ENCODE measurements at places on chromosomes 5 and 9.
A peak's percentile ranks its signal among the peaks of the same experiment; 100 is the strongest.

DNA sequence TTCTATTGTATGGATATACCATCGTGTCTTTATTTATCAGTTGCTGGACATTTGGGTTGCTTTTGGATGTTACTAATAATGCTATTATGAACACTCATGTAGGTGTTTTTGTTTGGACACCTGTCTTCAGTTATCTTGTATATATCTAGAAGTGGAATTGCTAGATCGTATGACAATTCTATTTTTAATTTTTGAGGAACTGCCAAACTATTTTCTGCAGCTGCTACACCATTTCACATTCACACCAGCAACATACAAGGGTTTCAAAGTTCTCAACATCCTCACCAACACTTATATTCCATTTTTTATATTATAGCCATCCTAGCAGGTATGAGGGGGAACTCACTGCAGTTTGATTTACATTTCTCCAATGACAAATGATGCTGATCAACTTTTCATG is 324.6 kb downstream of the CAAP1 start:
- DNase-seq = no peak

- DNase-seq = no peak
Observed at GRCh38 chr5:1391691-1392090, 46.8 kb upstream of the CLPTM1L start.

DNA sequence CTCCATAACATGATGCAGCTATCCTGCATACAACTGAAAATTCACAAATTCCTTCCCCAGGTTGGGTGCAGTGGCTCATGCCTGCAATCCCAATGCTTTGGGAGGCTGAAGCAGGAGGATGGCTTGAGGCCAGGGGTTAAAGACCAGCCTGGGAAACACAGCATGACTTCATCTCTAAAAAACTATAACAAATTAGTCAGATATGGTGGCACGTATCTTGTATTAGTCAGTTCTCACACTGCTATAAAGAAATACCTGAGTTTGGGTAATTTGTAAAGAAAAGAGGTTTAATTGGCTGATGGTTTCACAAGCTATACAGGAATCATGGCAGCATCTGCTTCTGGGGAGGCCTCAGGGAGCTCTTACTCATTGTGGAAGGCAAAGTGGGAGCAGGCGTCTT is 56.4 kb upstream of the DAPK1 start:
- peak; percentile 7 for DNase-seq

GRCh38 chr9:135741276-135742219 is 39.6 kb downstream of the KCNT1 start:
- DNase-seq = no peak

DNA sequence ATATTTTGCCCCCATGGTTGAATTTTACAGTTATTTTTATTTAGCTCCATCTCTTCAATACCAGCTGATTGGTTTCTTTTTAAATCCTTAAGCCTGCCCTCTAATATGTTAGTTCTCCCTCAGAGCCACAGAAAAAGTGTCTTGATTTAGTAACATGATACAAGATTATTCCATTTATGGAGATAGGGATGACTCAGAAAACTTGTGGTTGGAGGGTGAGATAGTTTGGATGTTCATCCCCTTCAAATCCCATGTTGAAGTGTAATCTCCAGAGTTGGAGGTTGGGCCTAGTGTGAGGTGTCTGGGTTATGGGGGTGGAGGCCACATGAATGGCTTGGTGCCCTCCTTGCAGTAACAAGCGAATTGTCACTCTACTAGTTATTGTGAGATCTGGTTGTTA is 115.7 kb downstream of the FBXO38 start:
- DNase-seq = no peak

DNA sequence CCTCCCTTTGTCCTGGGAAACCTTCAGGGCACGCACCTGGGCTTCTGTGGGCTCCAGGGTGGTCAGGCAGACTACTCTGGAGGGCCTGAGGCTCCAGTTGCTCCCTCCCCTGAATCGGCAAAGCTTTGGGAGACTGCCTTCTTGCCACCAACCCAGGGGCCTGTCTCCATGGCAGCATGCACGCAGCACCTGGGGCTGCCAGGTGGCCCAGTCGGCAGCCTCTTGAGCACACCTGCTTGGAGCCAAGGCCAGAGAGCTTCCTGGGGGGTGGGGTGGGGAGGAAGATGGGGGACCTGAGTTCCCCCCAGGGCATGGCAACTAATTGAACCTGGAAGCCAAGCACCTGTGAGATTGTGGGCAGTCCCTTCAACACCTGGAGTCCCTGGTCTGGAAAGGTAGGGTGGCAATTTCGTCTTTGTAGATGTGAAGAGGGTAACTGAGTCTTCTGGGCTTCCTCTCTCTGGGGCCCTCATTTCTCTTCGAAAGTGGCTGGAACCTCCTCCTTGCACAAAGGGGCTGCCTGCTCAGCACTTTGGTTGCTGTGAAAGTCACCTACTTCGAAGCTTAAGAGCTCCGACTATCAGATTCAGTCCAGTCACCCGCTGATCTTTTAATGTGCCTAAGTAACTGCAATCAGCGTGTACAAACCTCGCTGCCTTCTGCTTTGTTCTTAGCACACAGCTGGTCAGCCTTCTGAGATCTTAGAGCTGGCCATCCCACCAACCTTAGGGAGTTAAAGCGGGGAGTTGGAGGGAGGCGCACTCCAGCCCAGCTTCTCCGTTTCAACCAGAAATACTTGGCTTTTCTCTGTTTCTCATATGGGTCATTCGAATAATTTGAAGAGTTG is 4.0 kb downstream of the RNF183 start:
- DNase-seq = no peak

Measured in fibroblast of skin of right quadriceps (primary cell).